CD8-positive, alpha-beta T cell (primary cell): ENCODE measurements at places on chromosomes 12 and 14.

DNA sequence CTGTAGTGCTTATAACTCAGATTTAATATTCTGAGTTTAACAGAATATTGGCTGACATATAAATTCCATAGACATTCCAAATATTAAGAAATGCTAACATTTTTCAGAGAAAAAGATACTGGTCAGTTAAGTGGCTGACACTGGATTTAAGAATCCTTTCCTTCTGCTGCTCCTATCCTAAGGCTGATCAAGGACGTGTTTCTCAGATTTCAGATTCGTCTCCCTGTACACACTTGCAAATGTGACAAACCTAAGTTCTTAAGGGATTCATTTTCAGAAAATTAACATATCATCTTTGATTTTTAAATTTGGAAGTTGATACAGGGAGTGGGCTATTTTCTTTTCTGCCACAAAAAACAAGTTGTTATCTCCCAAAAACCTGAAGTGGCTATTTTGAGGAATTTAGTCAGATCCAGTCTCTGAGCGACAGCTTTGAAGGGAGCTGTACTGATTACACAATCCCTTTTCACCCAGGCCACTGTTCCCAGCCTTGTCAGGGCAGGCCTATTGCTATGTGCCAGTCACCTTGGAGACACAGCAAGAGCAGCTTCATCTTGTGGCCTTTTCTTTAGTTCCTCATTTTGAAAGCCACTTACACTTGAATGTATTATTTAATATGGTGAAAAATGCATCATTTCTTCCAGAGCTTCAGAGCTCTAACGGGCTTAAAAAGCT lies 370.6 kb downstream of the KCNH5 start:
- DNase-seq, result no peak

- no peak for DNase-seq
Measured at GRCh38 chr14:95275494-95275893, 44.2 kb downstream of the CLMN start.

GRCh38 chr12:28082096-28082495 lies 108.2 kb upstream of the CCDC91 start:
- DNase-seq, result no peak

DNA sequence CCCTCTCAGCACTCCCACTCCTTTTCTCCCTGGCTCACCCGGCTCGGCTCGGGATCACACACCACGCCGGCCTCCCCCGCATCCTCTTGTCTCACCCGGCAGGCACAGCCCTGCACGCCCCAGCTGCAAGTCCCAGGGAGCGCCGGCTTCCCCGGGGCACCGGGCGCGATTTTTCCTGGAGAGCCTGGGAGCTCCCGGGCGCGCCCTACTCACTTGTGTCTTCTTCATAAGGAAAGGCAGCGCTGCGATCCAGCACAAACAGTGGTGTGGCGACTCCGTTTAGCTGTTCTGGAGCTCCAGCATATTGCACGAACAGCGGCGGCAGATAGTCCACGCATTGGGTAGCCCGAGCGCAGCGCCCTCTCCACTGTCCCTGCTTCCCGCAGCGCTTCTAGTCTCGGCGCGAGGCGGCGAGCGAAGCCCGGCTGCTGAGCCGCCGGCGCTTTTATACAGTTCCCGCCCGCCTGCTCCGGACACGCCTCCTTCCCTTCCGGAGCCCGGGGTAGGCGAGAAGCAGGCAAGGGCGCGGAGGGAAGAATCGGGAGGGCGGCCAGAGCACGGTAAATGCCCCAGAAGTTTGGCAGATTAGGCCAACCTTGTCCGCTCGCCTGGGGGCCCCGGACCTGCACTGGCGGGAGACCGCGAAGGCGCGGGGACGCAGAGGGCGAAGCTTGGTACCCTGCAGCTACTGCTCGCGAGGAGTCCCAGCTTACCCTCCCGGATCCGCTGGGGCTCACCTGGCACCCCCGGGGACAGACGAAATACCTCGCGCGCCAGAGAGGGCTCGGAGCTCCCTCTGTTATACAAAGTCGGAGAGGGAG lies at the start of gene KITLG:
KITLG (minus strand) TSS at position 421 of the 821 bp plus-strand sequence; CDS start at position 228, 193 bp downstream.
- no peak for DNase-seq

- no peak for DNase-seq
Measured at GRCh38 chr14:38616959-38617358, 361.1 kb upstream of the CLEC14A start.

GRCh38 chr12:58914457-58914856 lies 5.8 kb downstream of the LRIG3 start:
- no peak for DNase-seq

DNA sequence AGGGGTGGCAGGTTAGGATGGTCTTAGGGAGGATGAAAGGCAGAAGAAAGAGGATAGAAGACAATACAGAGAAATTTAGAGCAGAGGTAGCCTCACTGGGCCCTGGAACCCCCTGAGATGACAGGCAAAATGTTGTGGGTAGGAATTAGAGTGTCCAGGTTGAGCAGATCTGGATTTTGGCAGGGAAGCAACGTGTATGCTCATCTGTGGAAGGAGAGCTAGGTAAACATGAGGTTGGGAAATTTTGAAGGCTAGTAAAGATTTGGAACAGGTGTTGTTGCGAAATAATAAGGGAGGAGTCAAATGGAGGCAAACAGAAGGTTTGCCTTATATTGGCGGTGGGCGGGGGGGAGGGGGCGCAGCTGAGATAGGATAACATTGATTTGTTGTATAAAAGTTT lies 5.3 kb downstream of the HSD17B6 start:
- DNase-seq, result no peak

DNA sequence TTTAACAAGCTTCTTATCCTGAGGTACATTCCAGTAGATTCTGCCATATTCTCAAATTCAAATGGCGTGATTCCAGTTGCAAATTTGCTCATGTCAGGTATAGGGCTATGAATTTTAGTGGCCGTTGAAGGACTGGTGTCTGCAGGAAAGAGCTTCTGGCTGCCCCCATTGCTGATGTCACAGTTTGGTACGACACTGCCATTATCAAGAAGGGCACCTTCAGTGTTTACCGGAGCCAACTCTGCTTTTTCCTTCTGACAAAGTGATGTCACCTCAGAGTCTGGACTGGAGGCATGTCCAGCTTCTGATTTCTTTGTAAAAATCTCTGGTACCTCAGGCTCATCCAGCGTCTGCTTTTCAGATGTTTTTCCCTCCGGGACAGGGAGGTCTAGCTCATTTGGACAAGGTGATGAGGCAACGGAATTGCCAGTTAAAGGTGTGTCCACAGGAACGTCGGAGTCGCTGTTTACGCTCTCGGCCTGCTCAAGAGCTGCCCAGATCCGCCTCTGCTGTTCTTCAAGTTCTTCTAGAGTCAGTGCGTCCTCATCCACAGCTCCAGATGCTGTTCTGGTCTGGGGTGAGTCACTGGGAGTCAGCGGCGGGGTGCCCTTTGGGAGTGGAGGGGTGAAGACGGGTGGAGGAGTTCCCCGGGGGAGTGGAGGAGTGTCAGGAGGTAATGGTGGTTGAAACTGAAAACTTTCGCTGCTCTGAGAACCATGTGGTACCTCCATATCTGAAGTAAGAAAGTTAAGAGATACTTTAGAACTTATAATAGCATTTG lies 27.0 kb downstream of the ZCCHC8 start:
- no peak for DNase-seq

DNA sequence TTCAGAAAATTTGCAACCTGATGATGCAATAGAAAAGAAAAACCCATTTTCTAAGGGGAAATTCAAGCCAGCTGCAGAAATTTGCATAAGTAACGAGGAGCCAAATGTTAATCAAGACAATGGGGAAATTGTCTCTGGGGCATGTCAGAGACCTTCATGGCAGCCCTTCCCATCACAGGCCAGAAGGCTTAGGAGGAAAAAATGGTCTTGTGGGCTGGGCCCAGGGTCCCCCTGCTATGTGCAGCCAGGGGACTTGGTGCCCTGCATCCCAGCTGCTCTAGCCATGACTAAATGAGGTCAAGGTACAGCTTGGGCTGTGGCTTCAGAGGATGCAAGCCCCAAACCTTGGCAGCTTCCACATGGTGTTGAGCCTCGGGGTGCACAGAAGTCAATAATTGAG lies 28.2 kb upstream of the AVPR1A start:
- no peak for DNase-seq

DNA sequence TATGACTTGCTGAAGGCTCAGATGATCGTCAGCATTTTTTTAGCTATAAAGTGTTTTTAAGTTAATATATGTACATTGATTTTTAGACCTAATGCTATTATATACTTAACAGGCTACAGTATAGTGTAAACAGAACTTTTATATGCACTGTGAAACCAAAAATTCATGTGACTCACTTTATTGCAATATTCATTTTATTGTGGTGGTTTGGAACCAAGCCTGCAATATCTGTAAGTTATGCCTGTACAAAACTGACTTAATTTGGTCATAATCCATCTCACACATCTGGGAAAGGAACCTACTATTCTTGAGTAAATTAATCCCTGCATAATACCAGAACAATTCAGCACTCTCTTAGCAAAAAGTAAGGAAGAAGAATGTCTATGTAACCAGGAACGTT lies 390.7 kb downstream of the SYT1 start:
- DNase-seq, result no peak

DNA sequence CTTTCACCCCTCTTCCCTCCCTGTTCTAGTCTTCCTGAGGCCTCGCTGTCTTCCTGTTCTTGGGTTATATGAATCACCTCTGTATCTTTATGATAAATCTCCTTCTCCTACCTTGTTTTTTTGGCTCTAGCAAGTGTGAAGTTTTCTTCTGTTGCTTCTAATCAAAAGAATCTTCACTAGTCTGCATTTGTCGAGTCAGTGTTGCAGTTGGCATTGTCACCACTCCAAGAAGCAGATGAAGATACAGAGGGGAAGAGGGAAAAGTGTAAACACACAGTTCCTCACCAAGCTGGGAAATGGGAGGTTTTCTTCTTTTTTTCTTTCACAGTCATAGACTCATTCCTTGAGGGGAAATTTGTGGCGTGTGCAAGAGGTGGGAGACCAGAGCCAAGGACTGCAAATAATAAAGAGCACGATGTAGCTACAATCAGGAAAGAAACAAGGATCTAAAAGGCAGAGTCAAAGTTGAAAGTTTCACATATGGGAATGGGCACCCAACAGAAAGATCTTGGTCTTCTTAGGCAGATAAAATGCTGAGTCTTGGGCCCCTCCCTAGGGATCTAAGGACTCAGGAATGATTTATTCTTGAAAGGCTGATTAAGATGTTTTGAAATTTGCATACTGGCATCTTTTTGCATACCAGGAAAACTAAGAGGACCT lies 22.2 kb upstream of the PRICKLE1 start:
- DNase-seq, result no peak

GRCh38 chr14:74829251-74829650 lies 46.7 kb downstream of the PROX2 start:
- no peak for DNase-seq

DNA sequence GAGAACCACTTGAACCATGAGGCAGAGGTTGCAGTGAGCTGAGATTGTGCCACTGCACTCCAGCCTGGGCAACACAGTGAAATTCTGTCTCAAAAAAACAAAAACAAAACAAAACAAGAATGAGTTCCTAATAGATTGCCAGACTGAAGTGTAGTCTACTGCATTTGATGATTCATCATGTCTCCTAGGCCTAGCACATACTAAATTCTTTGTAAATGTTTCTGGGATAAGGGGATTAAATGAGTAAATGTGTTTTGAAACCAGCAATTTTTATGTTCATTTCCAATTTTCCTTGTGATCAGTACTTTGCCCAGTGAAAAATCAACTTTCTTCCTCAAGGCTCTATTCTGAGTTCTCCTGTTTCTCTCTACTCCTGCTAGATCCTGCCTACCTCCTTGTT lies 2.9 kb upstream of the DYRK2 start:
- no peak for DNase-seq

DNA sequence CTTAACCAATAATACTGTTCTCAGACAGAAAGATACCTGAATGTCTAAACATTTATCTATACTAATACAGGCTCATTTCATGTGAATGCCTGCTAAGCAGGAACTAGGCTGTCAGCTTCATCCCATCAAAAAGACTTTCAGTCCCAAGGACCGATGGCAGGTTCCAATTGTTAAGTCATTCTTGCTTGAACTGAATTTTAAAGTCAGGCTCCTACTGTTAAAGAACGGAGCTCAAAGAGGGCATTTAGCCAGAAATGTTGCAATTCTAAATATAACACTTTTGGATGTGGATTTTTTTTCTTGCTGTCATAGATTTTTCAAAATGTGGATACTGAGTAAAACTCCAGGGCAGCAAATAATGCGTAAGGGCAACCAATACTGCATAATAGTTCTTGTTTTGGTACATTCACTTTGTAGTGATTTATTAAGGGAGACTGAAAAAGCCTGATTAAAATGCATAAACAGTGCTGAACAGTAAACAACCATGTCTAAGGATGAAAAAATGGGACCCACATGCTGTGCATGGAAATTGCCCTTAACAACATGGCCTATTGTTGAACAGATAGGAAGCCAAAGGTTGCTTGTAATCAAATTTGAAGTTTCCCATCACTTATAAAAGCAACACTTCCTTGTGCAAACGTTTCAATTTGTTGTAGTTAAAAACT lies 38.6 kb upstream of the DBX2 start:
- DNase-seq, result no peak

GRCh38 chr14:67736771-67737170 lies 35.1 kb downstream of the RDH12 start:
- no peak for DNase-seq

DNA sequence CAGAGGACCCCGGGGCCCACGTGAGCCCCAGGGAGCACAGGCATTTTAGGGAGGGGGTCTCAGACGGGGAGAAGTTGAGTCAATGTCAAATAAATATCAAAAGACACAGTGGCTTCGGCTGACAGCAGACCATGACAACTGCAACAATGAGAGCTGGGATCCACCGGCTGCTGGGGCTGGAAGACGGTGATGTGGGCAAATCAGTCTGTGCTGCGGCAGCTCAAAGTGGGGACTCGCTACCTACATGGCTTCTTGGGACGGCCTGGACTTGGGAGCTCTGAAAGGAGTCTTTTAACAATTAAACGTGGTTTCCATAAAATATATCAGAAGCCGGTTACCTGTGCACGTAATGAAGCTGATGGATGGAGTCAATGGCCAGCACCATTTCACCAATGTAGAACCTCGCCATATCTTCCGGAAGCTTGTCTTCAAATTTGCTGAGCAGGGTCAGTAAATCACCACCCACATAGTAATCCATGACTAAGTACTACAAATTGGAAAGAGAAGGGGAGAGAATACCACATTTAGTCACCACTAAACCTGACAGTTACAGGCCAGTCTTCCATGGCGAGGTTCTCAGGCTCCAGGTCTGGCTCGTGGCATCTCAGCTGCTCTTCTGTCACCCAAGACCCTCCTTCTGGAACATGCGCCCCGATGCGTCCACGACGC lies 58.0 kb downstream of the CDC42BPB start:
- no peak for DNase-seq

GRCh38 chr14:99966912-99967311 lies 98.3 kb upstream of the EVL start:
- no peak for DNase-seq

GRCh38 chr14:101834800-101835547 lies 73.5 kb downstream of the PPP2R5C start:
- DNase-seq, result no peak

GRCh38 chr12:62643486-62643885 lies 176.9 kb downstream of the MON2 start:
- DNase-seq, result no peak
